ENCODE measurements at places on chromosomes 6 and 20.

GRCh38 chr20:38471245-38471644, 1.4 kb upstream of the RALGAPB start:
- DNase-seq, result no peak

- no peak for DNase-seq
Measured at GRCh38 chr6:31762356-31762755, at the start of gene SAPCD1. SAPCD1 (plus strand) TSS chr6:31762656; CDS start chr6:31763055, 399 bp downstream.

- DNase-seq, result no peak
Measured at GRCh38 chr20:828987-829386, 4.5 kb upstream of the FAM110A start.

- DNase-seq, result no peak
Measured at GRCh38 chr6:16759181-16759645, 2.0 kb downstream of the ATXN1 start.

DNA sequence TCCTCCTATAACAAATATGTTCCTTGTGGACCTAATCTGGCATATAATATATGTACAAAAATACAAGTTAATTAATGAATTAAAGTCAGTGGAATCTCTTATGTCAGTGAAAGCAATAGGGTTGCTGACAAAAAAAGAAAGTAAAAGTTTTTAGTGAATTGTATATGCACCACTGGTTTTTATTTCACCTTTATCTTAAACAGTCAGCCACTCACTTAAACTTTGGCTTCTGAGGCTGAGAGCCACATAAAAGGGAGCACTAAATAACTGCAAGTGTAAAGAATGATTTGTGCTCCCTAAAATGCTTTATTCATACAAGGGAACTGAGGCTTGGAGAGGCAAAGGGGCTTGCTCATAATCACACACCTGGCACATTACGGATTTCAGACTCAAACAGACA, 9.9 kb upstream of the F13A1 start:
- DNase-seq, result no peak

- DNase-seq, result no peak
Measured at GRCh38 chr6:136506124-136506799, 44.0 kb downstream of the MAP7 start.

DNA sequence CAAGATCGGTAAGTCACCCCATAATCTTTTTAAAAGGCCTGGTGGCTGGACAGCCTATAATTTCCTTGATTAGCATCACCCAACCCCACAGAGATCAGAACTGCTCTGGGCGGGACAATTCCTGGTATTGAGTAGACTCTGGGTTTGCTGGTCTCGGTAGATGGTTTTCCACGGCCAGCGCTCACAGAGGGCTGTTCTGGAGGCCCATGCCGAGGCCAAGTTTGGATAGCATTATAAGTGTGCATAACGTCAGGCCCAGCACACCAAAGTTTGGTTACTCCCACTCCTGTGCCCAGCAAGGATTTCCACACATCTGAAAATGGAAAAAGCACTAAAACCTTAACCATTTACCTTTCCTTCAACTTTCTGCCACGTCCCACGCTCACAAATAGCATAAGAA, 104.7 kb upstream of the RREB1 start:
- DNase-seq, result no peak

GRCh38 chr6:110399219-110400071, 15.9 kb downstream of the DDO start:
- DNase-seq, result peak; percentile 21

- no peak for DNase-seq
Measured at GRCh38 chr6:5450073-5450472, 188.8 kb downstream of the FARS2 start.

- DNase-seq, result no peak
Measured at GRCh38 chr20:5181492-5181891, 54.7 kb downstream of the CDS2 start.

DNA sequence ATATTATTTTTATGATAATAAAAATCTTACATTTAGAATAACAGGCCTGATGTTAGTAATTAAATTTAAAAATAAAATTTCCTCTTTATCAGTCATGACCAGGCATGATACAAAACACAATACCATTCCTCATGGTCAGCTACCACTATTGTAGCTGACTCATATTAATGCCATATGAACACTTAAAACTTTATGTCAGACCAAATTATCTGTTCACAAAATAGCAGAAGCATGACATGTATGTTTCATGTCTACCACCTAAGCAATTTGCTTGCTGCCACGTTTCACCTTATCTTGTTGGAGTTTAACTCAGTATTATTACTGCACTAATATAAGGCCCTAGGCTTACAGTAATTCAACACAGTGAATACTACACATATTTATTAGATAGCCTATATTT, 65.7 kb downstream of the HTR1B start:
- DNase-seq, result no peak

DNA sequence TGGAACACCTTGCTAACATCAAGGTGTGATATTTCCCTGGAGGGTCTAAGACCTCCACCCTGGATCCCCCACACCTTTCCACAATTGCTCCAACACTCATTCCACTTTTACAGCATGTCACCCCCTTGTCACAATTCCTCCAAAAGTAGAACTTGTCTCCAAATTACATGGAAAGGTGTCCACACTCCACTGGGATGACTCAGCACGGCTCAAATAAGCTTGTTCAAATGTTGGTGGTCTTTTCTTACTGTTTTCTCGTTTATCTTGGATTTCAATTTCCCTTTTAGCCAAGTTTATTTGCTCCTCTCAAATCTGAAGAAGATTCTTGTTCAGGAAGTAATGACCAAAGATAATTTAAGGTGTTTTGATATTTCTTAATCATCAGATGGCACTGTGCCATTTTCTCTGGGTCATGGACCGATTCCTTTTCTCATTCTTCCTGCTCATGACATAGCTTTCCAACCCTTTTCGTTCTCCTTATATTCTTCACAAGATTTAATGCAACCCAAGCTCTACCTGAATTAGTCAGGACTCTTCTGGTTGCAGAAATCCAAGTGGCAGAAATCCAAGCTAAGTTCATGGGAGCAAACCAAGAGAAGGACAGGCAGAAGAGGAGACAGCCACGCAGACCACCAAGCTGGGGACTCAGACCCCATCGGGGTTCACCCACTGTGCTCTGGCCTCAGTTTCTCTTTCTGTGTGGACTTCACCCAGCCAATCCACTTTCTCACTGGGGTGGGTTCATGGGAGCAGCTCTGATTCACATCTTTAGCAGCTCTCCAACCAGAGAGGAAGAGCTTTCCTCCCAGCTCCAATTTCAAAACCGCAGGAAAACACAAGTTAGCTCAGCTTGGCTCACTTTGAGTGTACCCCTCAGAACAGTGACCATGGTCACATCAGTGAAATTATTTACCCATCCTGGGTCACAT, 110.5 kb upstream of the CDYL start:
- peak; percentile 66 for DNase-seq

DNA sequence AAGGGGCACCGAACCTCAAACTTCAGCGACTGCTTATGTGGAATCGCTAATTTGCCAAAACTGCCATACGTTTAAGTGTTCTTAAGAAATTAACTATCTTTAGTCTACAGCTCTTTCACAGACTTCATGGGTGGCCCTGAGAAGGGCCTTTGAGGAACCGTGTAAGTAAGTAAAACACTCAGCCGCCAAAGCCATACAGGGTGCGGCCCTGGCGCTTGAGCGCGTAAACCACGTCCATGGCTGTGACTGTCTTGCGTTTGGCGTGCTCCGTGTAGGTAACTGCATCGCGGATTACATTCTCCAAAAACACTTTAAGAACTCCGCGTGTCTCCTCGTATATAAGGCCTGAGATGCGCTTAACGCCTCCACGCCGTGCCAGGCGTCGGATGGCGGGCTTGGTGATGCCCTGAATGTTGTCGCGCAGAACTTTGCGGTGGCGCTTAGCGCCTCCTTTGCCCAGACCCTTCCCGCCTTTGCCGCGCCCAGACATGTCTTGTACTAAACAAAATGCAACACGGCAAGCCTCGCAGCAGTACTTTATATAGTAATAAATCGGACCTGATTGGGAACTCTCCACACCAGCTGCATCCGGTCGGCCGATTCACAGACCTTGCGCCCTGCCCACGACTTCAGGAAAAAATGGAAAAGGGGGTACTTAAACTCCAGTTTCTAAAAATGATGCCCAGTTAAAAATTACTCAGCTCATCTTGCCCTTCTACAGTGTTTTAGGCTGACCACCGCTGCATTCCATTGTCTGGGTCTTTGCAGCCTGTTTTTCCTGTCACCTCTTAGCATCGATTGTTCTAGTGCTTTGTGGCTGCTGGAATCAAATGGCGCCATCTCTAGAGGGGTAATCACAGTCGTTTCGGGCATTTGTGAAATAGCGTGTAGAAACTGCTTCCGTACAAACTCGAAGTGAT, 38.9 kb downstream of the OR2B2 start:
- peak; percentile 70 for DNase-seq
